ENCODE measurements at places on chromosomes 3 and 15.

DNA sequence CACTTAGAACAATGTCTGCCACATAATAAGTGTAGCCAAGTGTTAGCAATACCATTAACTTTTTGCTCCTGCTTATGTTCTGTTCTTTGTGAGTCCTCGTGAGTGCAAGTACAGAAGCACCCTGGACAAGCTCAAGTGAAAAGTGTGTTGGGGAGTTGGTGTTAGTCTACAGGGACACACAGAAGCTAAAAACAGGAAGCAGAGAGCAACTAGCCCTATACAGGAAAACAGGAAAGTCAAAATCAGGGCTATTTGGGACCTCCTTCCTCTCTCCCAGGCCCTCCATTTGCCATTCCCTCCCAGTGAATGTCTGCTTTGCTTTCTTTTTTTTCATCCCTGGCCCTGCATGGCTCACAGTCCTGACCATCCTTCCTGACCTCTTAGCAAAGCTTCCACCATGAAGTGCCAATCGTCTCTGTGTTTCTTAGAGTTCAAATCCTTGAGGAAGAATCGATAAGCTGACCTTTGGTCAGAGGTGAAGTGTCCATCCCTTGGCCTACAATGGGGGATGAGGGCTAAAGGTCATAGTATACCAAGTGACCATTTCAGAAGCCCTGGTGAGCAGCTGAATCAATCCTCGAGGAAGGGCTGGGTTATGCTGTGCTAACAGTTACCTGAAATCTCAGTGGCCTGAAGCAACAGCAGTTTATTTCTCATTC is 328.2 kb downstream of the SHQ1 start:
- no peak for DNase-seq

GRCh38 chr15:87733541-87733941 is 523.0 kb downstream of the NTRK3 start:
- no peak for DNase-seq

DNA sequence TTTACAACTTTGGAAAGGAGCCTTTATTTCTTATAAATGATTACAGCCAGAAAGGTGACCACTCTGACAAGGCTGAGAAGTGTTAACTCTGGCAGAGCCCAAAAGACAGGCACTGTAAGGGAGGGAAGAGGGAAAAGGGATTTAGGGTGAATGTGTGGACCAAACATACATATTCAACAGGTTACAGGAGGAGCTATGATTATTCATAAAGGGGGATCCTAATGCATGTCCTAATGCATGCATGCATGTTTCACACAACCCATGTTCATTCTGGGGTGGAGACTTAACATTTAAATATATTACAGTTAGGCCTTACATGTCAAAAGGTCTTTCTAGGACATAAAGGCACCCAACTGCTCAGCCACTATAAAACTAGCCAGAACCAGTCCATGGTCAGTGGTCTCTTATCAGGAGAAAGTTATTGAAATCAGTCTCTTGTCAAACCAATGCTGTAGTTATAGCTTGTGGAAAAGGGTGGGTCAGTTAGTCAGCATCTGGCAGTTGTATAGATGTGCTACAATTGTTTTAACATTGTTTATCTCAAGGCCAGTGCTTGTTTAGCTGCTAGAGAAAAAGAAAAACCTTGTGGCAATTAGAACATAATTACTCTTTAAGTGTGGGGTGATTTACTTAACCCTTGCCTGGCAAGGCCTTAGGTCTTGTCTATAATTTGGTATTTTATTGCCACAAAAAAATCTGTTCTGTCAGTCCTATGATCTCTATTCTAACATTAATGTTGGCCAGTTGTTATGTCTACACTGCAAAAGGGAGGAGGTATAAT is 77.5 kb downstream of the RAD18 start:
- DNase-seq = no peak

DNA sequence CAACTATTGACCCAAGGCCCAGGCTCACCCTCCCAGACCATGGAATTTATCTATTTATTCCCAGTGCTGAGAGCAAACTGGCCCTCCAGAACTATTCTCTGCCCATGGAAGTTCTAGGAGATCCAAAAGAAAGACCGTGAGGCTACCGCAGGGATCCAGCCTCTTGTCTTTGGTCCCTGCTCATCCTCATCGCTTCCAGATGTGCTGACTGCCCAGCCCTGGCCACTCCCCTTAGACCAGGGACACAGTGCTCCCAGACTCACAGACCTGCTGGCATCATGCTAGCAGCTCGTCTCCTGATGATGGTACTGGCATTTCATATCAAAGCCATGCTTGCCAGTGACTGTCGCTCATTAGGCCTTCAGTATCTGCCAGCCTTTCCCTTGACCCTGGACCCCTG is 405.7 kb upstream of the PPP2R3A start:
- no peak for DNase-seq

DNA sequence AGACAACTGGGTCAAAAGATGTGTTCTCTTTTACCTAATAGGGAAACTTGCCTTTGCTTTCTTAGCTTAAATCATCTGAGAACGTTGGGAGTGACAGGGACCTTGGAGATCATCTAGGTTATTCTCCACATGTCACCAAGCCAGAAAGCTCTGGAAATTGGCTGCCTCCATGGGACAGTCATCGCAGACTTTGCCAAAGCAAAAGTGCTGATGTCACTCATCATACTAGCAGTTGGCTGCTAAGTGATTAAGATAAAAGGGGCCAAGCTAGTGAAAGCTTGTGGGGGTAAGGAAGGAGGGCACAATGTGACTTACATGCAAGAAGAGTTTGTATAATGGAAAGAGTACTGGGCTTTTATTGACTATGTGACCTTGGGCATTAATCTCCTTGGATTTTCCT is 198.0 kb upstream of the PFN2 start:
- DNase-seq = no peak

GRCh38 chr15:70016511-70016994 is 81.2 kb downstream of the TLE3 start:
- DNase-seq = no peak

DNA sequence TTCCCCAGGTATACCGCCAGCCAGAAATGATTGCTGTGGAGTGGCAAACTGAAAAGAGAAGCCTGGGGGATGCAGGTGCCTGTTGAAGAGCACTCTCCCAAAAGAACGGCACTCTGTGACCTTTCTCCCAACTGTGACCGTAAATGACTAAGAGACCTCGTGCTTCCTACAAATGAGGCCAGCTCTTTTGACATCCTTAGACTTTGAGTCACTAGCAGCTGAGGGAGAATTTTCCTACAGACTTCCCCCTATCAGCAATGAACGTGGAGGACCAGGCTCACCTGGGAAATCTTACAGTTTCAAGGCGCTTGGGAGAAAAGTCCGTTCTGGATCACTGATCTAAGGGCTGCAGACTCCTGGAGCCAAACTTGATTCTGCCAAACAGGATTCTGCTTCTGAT is 8.6 kb downstream of the AQP9 start:
- DNase-seq = no peak

DNA sequence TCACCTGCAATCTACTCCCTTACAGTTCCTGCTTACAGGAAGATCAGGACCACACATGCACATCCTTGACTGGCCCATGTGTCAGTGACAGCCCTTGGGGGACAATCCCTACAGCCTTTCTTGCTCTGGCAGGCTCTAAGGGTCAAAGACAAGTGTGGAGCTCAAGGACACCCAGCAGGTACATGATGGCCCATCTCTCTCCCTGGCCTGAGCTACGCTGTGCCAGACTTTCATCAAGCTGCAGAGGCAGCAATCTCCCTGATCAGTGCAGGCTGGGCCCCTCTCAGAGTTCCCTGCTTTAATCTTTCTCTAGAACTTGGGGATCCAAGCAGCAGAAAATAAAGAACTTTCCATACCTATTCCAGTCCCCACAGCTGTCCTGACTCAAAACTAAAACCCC is 2.6 kb downstream of the SEMA7A start:
- DNase-seq = no peak

DNA sequence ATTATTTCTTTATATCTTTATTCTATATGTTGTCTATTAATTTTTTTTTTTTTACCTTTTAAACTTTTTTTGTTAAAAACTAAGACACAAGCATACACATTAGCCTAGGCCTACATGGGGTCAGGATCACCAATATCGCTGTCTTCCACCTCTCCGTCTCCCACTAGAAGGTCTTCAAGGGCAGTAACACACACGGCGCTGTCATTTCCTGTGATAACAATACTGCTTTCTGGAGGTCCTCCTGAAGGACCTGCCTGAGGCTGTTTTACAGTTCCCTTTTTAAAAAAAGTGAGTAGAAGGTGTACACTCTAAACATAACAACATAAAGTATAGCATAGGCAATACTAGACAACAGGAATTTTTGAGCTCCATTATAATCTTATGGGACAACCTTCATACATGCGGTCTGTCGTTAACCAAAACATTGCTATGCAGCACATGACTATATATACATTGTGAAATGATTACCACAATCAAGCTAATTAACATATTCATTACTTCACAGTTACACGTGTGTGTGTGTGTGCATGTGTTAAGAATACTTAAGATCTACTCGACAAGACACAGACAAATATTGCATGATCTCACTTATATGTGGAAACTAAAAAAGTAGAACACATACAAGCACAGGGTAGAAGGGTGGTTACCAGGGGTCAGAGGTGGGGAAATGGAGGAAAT is 20.8 kb downstream of the RAB6B start:
- DNase-seq = no peak

DNA sequence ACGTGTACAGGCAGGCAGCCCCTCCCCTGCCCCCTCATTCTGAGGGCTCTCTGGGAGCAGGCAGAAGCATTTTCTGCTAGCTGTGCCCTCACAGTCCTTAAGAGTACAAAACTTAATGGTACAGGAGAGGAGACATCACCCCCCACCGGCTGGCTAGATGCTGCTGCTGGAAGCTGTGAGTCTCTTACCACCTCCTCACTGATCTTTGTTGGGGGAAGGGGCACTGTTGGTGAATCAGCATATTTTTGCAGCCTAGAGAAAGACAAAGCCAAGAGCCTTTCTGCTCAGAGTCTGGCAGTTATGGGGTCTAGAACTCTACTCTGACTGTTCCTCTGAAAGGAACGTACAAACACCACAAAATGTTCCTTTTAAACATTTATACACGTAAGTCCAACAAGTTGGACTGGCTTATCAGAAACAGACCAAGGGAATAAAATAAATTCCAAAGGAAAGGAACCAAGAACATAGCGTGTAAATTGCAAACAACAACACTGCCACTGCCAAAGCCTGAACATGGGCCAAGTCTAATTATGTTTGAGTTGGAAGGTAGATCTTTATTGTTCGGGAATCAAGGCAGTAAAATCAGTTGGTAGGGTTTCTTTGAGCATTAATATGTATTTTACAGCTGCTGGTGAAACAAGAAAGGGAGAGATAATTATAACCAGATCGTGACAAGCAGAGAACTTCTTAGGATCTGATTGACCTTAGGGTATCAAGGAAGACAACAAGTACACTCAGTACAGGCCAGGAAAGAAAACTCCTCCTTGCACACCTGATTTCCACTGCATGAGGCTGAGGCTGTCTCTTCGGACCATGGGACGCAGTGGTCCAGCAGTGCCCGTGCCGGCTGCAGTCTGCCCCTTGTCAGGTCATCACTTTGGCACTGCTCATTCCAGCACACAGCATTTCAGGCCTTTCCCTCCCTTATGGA is 27.4 kb downstream of the CLK3 start:
- no peak for DNase-seq

- no peak for DNase-seq
Observed at GRCh38 chr3:149845570-149846244, 32.7 kb downstream of the RNF13 start.

GRCh38 chr3:158679547-158680000 is 7.1 kb upstream of the LXN start:
- DNase-seq = no peak

GRCh38 chr3:150128126-150128525 is 157.4 kb upstream of the PFN2 start:
- DNase-seq = no peak

DNA sequence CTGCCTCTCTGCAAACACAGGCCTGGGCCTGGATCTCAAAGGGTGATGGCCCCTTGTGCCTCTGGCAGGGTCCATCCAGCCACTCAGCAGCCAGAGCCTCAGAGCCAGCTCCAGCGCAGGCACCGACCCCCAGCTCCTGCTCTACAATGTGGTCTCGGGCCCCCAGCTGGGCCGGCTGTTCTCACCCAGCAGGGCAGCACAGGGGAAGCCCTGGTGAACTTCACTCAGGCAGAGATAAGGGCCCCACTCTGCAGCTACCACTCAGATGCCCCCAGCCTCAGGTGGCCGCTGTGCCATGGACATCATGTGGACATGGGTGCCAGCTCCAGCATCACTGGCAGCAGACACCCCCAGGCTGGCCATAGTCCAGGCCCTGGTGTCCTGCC is 173.1 kb downstream of the TBC1D2B start:
- no peak for DNase-seq

DNA sequence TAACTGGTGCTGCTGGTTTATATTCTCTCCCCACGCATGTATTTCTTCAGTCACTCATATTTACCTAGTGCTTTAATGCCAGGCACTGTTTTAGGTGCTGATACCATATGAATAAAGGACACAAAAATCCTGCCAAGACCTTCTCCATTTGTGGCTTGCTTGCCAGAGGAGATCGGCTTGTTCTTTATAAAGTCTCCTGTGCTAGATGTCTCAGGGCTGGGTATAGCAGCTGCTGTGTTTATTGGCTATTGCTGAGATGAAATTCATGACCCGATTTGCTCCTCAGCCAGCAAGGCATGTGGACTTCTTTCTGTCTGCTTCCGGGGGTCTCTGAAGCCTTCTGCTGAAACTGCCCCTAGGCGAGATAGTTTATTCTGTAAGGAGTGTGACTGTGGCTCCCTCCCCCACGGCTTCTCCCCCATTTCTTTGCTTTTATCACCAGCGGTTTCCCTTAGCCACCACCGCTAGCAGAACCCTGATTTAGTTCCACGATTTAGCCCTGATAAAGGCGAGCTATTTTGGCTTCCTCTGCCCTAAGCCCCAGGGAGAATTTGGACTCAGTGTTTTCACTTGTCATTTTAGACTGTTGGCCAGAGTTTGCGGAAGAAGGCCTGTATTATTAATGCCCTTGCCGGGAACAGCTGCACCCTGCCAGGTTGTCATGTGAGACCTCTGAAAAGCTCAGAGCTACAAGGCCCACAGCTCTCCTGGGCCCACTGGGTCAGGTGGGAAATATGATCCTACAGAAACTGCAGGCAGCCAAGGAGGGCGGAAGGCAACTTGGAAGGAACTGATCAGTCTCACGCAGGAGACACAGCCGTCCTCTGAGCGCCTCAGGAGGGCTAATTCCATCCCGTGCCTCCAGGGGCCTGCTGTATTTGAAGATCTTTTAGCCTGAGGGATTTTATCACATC is 46.8 kb downstream of the ST6GAL1 start:
- DNase-seq = no peak

- DNase-seq = no peak
Observed at GRCh38 chr3:157154563-157155330, 5.2 kb downstream of the CCNL1 start.

DNA sequence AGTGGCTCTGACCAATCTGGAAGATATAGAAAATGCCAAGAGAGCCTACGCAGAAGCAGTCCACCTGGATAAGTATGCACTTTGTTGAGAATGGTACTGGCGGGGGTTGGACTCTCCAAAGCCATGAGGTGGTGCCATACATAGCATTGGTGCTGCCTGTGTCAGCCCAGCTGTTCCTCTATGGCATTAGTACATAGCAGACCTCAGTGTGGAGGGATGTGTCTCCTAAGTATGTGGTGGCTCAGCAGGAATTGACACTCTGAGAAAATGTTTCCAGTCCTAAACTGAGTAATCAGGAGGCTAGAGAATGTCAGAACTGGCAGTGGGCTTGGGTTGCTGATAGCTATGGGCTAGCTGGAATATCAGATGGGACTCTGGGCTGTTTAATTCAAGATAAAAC is 48.4 kb downstream of the ADPGK start:
- DNase-seq = no peak
